ENCODE measurements at places on chromosomes 2 and 18. TPM values are rescaled to one million over a fixed set of nuclear protein-coding genes. Genes with fewer than 3 reads are reported as not detected.

DNA sequence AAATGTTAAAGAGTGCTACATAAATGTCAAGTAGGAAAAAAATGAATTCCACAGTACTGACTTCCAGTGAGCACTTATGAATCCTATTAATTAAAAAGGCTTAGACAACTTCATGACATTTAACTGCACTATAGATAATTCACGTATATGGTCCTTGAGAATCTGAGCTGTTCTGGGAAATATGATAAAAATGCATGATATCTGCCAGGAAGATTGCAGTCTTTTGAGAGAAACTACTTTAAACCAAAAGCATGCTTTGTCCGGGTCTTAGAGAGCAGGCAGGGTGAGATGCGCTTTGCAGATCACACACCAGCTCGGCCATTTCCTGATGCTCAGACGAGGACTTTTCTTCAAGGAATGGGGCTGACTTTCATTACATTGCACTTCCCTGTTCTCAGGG is 42.6 kb downstream of the CMPK2 start:
- no peaks in the 10 kb centered on the region for H3K36me3 ChIP-seq
- no peak for DNase-seq
- no peak overlapping the region for H3K4me3 ChIP-seq
- peaks cover 1% of the 10 kb centered on the region for H3K27me3 ChIP-seq

DNA sequence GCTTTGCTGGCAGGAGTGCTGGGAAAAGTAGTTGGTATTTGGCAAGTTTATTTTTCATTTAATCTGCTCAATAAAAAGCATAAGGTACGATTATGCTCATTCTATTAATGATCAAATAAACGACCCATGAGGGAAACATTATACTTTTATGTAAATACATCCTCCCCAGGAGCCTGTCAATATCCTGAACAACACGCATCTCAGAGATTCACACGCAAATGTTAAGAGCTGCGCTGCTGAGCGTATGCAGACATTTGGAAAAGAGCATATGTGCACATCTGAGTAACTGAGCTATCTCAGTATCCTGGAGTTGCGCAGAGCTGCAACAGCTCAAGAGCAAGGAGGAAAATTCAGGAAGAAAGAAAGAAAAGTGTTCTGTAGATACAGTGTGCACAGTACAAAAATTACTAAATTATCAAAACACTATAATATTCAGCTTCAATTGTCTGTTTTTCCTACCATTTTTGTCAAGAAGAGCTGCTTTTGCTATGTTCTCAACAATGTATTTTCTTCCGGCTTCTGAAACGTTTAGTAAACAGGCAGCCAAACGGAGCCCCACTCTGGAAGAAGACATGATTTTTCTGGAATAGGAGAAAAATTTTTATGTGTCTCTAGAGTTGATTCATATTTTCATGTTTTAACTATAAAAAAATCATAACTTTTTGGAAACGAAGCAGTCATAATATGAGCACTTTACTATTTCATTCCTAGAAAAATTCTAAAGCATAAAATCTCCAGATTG is 2.4 kb downstream of the FTCDNL1 start:
- H3K4me3 ChIP-seq: no peak overlapping the region
- peaks cover 1% of the 10 kb centered on the region for H3K27me3 ChIP-seq
- DNase-seq: no peak
- H3K4me1 ChIP-seq: peaks cover 3% of the 10 kb centered on the region
- H3K36me3 ChIP-seq: no peaks in the 10 kb centered on the region

DNA sequence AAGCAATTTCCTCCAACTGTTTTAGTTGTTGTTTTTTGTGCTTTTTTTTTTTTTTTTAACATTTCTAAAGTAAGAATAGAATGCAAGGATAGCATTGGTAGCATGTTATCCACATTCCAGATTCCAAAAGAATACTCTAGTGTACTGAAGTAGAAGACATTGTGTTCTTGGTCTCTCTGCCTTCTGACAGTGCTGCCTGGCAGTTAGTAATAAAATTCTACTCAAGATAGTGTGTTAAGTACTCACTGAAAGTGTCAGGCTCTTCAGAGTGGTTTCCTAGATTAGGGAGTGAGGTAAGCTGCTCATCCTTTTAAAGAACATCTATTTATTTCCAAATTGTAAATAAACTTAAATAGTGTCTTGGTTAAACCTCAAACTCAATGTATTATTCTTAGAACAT is 253.7 kb downstream of the HNMT start:
- H3K27ac ChIP-seq: no peak overlapping the region
- H3K36me3 ChIP-seq: no peaks in the 10 kb centered on the region
- no peak overlapping the region for H3K4me3 ChIP-seq
- H3K4me1 ChIP-seq: no peaks in the 10 kb centered on the region
- no peak for DNase-seq

ADD2 gene
- total RNA-seq: 54.0 TPM
